ENCODE measurements at places on chromosomes 11 and 22.

DNA sequence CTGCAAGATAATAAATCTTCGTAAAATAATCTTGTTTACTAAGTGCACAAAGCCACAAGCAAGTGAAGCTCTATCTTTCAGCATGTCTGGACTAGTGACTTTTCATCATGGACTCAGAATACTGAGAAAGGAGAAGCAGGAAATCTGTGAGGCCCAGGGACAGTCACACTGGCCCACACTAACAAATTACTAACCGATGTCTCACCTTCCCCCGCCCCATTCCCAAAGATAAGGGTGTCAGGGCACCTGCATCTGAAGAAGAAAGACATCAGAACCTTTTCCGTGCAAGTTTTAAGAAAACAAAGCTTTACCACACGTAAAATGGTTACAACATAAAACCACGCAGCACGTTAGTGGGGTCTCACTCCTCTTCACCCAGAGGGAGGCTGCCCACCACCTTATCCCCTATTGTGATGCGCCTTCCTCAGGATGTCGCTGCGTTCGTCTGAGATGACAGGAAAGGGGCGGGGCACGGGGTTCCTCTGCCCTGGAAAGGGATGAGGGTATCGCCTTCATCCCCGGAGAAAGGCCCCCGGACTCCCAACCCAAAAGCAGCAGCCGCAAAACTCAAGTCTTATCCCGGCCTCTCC, 616 bp downstream of the BTBD10 start:
- no peak for DNase-seq

GRCh38 chr11:33692013-33692504, 8.6 kb downstream of the C11orf91 start:
- DNase-seq = peak; percentile 40

GRCh38 chr22:47111626-47112581, 349.5 kb downstream of the TBC1D22A start:
- no peak for DNase-seq

DNA sequence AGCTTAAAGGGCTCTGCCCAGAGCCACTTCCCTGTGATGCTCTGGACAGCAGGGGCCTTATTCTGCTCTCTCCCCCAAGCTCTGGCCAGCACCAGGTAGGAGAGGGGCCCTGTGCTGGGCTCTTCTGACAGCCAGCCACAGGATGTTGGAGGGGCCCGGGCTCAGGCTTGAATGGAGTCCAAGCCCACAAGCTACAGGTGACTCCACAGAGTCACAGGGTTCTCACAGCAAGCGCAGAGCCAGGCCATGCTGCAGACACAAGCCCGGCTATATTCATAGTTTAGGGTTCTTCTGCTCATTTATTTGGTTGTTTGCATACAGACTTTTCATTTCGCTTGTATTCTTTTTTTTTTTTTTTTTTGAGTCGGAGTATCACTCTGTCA, 1392.8 kb downstream of the BRD1 start:
- no peak for DNase-seq

DNA sequence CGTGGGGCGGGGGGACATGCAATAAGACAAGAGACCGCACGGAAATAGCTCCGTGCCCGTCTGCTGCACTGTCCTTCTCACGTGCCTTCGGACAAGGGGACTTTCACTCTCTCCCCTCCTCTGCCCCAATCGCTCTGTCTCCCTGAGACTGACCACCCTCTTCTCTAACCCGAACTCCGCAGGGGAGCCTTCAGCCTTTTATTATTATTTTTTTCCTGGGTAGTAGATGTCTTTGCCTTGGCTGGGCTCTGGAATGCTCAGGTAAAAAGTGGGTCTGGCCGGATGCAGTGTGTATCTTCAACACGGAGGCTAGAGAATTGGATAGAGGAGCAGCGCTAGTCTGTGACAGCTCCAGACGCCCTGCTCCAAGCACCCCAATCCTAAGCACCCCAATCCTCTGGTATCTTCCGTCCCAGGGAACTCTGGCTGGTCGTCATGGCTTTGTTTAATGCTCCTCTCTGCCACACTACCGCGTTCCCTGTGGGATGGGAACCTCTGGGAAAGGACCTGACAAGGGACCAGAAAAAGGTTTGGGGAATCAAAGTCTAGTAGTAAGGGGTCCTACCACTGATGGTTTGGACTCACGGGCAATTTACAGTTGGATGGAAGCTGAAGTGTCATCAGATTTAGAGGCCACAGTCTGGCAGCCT, 25.1 kb upstream of the ROBO3 start:
- DNase-seq = no peak

DNA sequence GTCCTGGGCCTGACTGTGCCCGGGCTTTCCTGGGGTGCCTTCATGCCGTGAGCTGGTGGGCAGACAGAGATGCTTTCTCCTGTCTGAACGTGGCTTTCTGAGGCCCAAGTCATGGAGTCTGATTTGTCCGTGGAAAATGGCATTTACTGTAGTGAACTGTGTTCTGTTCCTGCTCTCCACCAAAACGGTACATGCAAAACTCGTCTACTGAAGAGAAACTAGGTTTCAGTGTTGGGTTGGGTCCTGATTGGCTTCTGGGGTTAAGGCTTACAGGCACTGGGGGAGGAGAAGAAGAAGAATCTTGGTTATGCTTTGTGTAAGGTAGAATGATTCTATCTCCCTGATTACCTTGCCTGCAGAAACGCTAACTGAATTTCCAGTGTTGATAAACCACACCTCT, 541.7 kb downstream of the NTM start:
- DNase-seq = no peak

DNA sequence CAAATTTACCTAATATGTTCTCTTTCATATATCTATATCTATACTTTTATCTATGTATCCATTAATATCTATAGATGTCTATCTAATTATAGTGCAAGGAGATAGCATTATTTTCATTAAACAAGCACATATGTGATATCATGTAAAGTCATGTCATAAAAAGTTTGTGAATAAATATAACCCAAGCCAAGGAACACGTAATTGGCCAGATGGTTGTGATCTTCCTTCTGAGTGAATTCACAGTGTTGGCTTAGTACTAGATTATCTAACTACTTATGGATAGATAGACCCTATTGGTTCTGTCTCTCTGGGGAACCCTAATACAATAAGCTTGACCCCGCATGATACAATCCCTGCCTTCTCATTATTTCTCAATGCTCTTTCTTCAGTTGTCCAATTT, 484.4 kb downstream of the LRRC4C start:
- DNase-seq = no peak

DNA sequence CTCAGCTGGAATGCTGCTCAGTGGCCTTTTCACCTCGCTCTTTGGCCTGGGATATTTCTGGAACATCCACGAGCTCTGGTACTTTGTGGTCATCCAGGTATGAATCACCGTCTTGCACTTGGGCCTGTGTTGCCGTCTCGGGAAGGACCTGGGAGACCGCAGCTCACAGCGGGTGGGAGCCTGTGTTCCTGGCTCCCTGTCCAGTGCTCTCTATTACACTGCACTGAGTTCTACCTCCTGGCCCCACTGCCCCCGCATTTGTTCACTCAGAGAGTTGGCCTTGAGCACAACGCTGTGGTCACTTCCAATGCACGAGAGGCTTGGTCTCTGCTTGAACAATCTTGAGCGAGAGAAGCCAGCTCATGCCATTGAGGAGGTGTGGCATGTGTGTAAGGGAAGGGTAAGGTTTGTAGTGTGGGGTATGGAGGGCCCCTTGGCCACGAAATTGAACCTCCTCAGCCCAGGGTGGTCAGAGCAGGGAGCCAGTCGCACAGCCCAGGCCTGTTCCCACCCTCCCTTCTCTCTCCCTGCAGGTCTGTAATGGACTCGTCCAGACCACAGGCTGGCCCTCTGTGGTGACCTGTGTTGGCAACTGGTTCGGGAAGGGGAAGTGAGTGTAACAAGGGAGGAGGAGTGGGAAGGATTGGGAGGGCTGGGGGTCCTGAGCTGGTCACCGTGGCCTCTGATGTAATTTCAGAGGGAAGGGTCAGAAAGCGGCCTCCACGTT, 16.2 kb downstream of the SLC37A2 start:
- no peak for DNase-seq

Measured in right renal cortex interstitium (tissue), 3 donors.